ENCODE measurements at places on chromosomes 11 and 22. TPM values are rescaled to one million over a fixed set of nuclear protein-coding genes. Genes with fewer than 3 reads are reported as not detected.

- no peak for DNase-seq
These were observed 20.4 kb downstream of the HIRA start for GRCh38 chr22:19410941-19411689.

GRCh38 chr11:132523929-132524328 is 1008.4 kb downstream of the OPCML start:
- DNase-seq, result no peak

DNA sequence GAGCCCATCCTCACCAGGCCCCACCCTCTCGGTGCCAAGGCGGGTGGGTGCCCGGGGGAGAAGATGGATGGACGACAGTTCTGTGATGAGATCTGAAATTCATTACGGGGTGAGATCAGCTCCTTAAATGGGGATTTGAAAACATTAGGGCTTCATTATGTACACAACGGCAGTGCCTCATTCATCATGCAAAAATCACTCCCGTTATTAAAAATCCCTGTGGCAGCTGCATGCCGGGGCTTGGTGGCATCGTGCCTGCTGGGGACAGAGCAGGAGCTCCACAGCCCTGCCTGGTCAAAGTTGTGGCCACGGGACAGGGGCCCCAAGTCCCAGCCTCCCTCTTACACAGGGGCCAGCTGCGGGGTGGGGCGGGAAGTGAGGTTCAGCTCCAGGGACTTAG is 20.2 kb downstream of the OTUB1 start:
- DNase-seq, result no peak

- DNase-seq, result no peak
These were observed 646 bp downstream of the NCAPD3 start for GRCh38 chr11:134223121-134223520.

GRCh38 chr11:87281496-87281895 is 243.8 kb downstream of the TMEM135 start:
- DNase-seq, result no peak

DNA sequence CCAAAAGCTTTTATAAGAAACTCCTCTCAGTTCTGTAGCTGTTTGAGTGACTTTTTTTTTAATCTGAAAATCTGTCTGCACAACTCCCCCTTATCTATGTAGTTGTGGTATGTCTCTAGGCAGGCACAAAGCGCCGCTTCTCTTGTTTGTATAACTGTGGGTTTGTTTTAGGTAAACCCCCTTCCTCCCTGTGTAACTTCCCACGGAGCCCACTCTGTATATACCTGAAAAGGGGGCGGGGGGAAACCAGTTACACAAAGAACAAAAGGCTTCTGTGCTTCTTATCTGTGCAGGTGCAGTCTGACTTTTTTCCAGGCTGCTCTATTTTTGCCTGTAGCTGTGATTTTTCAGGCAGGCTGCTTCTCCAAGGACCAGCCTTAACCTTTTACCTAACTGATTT is 13.2 kb downstream of the OR10AG1 start:
- DNase-seq, result no peak

Gene ZFTA
- polyA plus RNA-seq, result 41.2 TPM

All from left renal pelvis (tissue), 4 donors.